ENCODE measurements at places on chromosomes 4 and X. TPM values are rescaled to one million over a fixed set of nuclear protein-coding genes. Genes with fewer than 3 reads are reported as not detected.

RS1 gene
- not detected for total RNA-seq

PDE6B gene
- total RNA-seq: 19.5 TPM

CXCR3 gene
- total RNA-seq: not detected

TRPC5OS gene
- not detected for total RNA-seq

UGT2B11 gene
- not detected for total RNA-seq

KIT gene
- 4.6 TPM for total RNA-seq

CBLL2 gene
- not detected for total RNA-seq

ASB5 gene
- total RNA-seq: not detected

C4orf36 gene
- 8.6 TPM for total RNA-seq

GPR119 gene
- total RNA-seq: not detected

- peaks cover 5% of the 10 kb centered on the region for H3K4me1 ChIP-seq
- no peak overlapping the region for H3K4me3 ChIP-seq
- peaks cover 7% of the 10 kb centered on the region for H3K36me3 ChIP-seq
- DNase-seq: no peak
- no peak overlapping the region for H3K27ac ChIP-seq
These were observed 23.2 kb downstream of the MOB1B start for GRCh38 chr4:70925418-70925817.

GRCh38 chrX:132837967-132838366, 120.5 kb downstream of the HS6ST2 start:
- H3K36me3 ChIP-seq: no peaks in the 10 kb centered on the region
- no peaks in the 10 kb centered on the region for H3K27me3 ChIP-seq
- DNase-seq: no peak
- no peak overlapping the region for H3K4me3 ChIP-seq

GRCh38 chrX:9368262-9368661, 96.6 kb upstream of the TBL1X start:
- no peak overlapping the region for H3K27ac ChIP-seq
- no peaks in the 10 kb centered on the region for H3K36me3 ChIP-seq
- no peaks in the 10 kb centered on the region for H3K4me1 ChIP-seq
- no peak overlapping the region for H3K4me3 ChIP-seq
- H3K27me3 ChIP-seq: no peaks in the 10 kb centered on the region

DNA sequence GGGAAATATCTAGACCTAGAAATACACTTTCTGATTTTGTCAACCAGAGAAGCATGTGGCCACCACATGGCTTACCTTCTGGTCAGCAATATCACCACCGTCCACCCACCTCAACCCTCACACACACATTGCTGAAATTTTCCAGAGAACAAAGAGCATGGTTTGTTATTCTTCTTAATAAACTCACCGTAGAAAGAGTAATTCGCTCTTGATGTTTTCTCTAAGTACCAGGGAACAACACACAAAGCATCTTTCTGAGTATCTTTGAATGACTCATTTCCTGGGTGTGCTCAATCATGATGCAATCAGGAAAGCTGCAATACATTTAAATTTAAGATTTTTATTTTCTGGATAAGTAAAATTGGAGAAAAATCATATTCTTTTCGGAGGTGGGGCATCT, 24.7 kb upstream of the LRAT start:
- DNase-seq: no peak
- no peaks in the 10 kb centered on the region for H3K27me3 ChIP-seq
- H3K4me3 ChIP-seq: no peak overlapping the region
- H3K27ac ChIP-seq: no peak overlapping the region

DNA sequence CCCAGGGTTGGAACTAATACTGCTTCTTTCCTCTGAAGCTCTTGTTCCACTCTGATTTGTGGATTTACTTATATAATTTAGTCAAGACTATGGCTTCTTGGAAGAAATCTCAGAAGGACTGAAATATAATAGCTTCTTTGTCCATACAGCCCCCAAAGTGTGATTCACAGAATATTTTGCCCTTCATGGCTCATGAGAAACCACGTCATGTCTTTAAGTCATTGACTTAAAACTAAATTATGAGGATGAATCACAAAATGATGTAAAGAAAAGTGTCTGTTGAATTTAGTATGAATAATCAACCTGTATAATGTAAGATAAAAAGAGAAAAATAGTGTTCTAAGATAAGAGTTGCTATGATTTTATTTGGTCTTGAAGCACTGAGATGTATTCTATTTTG, 43.3 kb upstream of the AGA start:
- peaks cover 17% of the 10 kb centered on the region for H3K4me1 ChIP-seq
- no peaks in the 10 kb centered on the region for H3K27me3 ChIP-seq
- no peak overlapping the region for H3K27ac ChIP-seq
- DNase-seq: no peak
- no peaks in the 10 kb centered on the region for H3K36me3 ChIP-seq

DNA sequence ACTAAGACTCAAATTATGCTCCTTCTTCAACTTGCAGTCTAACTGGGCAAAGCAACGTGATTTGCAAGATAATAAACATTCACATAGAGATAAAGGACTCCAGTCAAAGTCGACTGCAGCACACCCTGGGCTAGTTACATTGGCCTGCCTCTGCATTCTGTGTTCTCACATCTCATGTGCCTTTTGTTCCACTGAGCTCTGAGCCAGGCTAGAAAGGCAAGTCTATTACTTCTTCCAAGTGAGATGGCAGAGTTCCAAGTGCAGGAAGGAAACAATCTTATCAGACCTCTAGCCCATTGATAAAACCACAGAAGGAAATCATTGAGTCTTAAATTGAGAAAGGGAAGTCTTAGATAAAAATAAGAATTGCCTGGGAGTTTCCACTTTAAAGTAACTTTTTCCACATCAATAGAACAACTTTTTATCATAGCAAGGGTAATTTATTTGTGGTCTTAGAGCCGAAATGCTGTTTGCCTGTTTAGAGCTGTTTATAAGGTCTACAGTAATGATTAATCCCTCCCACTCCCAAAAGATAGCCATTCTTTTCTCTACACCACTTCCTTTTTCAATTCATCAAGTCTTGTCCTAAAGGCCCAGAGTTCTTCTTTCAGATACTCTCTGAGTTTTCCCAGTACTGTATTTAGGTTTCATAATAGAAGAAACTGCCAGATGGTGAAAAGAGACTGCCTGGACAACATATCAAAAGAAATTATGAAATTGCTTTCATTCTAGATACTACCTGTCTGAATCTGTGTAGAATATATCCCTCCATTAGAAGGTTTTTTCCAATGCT, 200.2 kb downstream of the GUCY2F start:
- DNase-seq: peak; percentile 7
- H3K27ac ChIP-seq: no peak overlapping the region
- H3K4me1 ChIP-seq: no peaks in the 10 kb centered on the region
- H3K27me3 ChIP-seq: no peaks in the 10 kb centered on the region
- H3K36me3 ChIP-seq: no peaks in the 10 kb centered on the region

DNA sequence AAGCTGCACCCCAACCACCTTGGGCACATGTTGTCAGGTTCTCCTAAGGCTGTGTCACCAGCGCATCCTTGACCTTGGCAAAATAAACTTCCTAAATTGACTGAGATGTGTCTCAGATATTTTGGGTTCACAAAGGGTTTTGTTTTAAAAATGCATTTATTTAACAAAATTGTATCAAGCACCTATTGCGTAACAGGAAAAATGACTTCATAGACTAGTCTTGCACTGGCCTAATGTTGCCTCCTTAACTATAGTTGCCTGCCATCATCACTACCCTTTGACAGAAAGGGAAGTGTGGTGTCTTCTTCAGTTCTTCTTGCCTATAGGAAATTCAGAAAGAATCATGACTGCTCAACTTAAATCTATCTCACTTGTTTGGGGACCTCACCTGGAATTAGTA, 374.2 kb downstream of the SH2D1A start:
- no peak overlapping the region for H3K4me3 ChIP-seq
- no peak for DNase-seq
- no peaks in the 10 kb centered on the region for H3K4me1 ChIP-seq
- no peaks in the 10 kb centered on the region for H3K36me3 ChIP-seq
- no peak overlapping the region for H3K27ac ChIP-seq

DNA sequence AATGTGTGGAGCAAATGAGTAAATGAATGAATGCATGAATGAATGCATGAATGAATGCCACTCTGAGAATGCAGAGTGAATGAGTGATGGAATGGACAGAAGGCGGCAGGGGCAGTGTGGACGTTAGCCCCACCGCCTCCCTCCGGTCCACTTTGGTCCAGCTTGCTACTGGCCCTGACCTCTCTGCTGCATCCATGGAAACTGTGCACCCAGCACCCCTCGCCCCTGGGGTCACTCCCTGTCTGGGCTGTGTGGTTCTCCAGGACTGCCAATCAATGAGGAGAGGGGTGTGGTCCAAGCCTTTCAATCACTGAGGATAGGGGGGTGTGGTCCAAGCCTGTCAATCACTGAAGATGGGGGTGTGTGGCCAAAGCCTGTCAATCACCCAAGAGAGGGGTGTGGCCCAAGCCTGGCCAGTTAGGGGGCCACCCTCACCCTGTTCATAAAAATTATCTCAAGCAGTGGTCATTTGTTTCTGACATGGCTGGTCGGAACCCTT, 39.2 kb upstream of the ASMTL start:
- no peaks in the 10 kb centered on the region for H3K36me3 ChIP-seq
- no peak overlapping the region for H3K4me3 ChIP-seq
- H3K27me3 ChIP-seq: no peaks in the 10 kb centered on the region
- no peak overlapping the region for H3K27ac ChIP-seq

GRCh38 chr4:102684610-102685052, 76.1 kb downstream of the MANBA start:
- H3K27ac ChIP-seq: no peak overlapping the region
- no peak for DNase-seq
- H3K4me3 ChIP-seq: no peak overlapping the region
- H3K36me3 ChIP-seq: peaks cover 2% of the 10 kb centered on the region
- H3K27me3 ChIP-seq: no peaks in the 10 kb centered on the region
- H3K4me1 ChIP-seq: no peaks in the 10 kb centered on the region

- no peak overlapping the region for H3K4me3 ChIP-seq
- H3K27me3 ChIP-seq: no peaks in the 10 kb centered on the region
- DNase-seq: no peak
- H3K36me3 ChIP-seq: no peaks in the 10 kb centered on the region
These were observed 13.4 kb downstream of the RBMX2 start for GRCh38 chrX:130415201-130415600.

DNA sequence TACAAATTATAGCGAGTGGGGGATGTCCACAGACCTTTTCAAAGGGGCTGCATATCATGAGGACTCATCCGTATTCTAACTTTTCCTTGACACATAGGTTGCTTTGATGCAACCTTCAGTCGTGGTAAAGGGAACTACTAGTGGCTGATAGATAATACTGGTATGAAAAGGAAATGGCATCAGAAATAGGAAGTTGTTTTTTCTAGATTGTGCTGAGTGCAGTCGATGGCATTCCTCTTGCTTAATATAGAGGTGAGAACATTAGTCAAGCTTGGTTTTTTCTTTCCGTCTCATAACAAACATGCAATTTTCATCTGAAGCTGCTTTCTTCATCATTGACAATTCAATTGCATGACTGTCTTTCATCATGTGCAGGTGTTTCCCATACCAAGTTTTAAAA, 16.6 kb downstream of the ENPEP start:
- no peak overlapping the region for H3K27ac ChIP-seq
- no peaks in the 10 kb centered on the region for H3K27me3 ChIP-seq
- no peak overlapping the region for H3K4me3 ChIP-seq
- peaks cover 6% of the 10 kb centered on the region for H3K4me1 ChIP-seq
- H3K36me3 ChIP-seq: no peaks in the 10 kb centered on the region
- DNase-seq: no peak

DNA sequence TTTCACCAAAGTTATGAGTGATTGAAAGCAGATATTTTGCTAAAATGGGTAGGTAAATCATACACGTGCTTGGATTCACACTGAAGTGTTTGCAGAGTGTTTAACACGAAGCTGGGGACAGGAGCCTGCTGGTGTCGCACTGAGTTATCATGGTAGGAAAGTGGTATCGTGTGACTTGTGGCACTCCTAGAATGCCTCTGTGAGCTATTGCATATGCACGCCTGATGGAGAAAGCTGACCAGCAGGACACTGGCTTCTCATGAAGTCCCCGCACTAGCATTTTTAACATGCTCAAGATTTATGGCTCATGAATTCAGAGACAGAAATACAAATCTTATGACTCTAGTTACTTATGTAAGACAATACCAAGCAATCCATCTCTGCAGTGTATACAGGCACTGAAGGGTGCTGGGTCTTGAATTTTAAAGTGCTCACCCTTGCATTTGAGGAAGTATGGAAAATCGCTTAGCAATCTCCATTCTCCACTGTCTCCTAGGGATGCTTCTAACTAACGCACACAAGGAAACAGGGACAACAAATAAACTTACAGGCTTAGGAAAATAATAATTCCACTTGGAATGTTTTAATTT, 19.8 kb downstream of the VCX3B start:
- H3K4me3 ChIP-seq: no peak overlapping the region
- H3K27ac ChIP-seq: no peak overlapping the region
- H3K27me3 ChIP-seq: no peaks in the 10 kb centered on the region
- no peaks in the 10 kb centered on the region for H3K36me3 ChIP-seq
- no peak for DNase-seq

GRCh38 chrX:106976416-106976815, 23.6 kb downstream of the MORC4 start:
- no peak for DNase-seq

- H3K36me3 ChIP-seq: no peaks in the 10 kb centered on the region
- no peaks in the 10 kb centered on the region for H3K27me3 ChIP-seq
- no peaks in the 10 kb centered on the region for H3K4me1 ChIP-seq
- DNase-seq: no peak
- H3K27ac ChIP-seq: no peak overlapping the region
These were observed 16.2 kb downstream of the SPOCK3 start for GRCh38 chr4:167218022-167218608.

DNA sequence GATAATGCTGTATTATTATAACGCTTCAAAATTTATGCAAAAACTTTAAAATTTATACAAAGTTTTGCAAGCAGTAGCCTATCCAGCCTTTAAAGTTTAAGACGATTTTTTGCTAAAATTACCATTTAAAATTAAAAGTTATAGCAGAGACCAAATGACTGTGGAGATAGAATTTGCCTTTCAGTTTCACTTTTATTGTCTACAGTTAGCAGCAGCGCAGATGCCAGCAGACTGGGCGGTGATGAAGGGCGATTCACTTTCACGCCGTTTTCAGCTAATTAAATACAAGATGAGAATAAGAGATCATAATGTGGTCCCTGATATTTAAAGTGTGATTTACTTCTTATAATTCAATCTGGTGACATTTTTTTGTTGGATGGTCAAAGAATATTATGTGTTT, 1381.5 kb upstream of the ADGRL3 start:
- no peaks in the 10 kb centered on the region for H3K36me3 ChIP-seq
- no peaks in the 10 kb centered on the region for H3K27me3 ChIP-seq
- H3K27ac ChIP-seq: no peak overlapping the region
- no peaks in the 10 kb centered on the region for H3K4me1 ChIP-seq
- H3K4me3 ChIP-seq: no peak overlapping the region

DNA sequence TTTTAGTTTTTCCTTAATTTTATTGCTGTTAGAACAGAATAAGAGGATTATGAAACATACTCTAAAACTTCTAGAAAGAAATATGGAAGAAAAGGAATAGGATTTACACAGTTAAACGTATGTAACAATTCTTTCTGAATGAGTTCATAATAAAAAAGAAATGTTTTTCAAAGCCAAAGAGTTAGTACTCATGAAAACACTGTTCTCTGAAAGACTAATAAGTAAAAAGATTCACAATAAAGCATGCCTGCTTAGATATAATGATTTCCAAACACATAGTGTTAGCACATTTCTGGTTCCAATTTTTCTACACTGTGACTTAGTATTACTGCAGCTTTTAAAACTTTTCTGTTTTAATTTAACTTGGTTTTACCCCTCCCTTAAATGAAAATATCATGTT, 49.8 kb upstream of the PRSS48 start:
- H3K4me1 ChIP-seq: no peaks in the 10 kb centered on the region
- no peaks in the 10 kb centered on the region for H3K27me3 ChIP-seq
- no peaks in the 10 kb centered on the region for H3K36me3 ChIP-seq
- DNase-seq: no peak
- H3K27ac ChIP-seq: no peak overlapping the region

Measured in neural progenitor cell (in vitro differentiated cells).